ENCODE measurements at places on chromosomes 7 and 10.

- no peak for DNase-seq
Observed at GRCh38 chr10:15035385-15036301, 8.1 kb upstream of the OLAH start.

- no peak for DNase-seq
Observed at GRCh38 chr7:129728875-129729467, 117.5 kb downstream of the NRF1 start.

GRCh38 chr10:31136930-31137885, 105.5 kb upstream of the ZNF438 start:
- DNase-seq, result no peak

DNA sequence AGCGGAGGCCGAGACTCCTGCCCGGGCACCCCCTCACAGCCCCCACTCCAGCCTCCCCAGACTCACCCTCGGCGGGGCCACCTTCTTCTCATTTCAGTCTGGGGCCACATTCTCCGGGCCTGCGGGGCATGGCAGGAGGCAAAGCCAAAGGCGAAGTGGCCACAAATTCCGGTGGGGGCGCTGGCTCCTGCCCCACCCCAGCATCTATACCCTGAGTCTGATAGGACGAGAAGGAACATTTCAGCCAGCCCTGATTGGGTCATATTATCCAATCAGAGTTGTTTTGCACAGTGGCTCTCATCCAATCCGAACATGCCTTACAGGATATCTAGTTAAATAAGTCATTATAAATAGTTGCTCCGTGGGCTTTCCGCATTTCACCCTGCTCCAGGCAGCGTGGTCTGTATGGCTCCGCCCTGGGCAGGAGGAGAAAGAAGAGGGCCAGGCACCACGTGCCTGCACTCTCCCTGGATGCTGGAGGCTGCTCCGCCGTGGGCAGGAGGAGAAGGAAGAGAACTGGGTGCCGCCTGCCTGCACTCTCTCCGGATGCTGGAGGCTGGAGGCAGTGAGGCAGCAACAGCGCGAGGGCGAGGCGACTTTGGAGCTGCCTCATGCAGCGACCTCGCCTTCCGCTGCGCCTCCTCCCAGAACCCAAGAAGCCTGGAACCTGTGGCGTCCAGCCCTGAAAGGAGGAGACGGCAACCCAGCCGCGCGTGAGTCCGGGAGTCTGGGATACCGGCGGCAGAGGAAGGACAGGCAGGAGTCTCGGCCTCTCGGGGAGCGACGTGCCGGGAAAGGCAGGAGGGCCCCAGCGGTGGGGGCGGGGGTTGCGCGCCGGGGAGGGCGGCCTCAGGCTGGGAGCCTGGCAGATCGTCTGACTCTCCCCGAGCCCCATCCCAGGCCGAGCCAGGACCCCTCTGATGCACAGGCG, 162.9 kb downstream of the ZNF33B start:
- no peak for DNase-seq

DNA sequence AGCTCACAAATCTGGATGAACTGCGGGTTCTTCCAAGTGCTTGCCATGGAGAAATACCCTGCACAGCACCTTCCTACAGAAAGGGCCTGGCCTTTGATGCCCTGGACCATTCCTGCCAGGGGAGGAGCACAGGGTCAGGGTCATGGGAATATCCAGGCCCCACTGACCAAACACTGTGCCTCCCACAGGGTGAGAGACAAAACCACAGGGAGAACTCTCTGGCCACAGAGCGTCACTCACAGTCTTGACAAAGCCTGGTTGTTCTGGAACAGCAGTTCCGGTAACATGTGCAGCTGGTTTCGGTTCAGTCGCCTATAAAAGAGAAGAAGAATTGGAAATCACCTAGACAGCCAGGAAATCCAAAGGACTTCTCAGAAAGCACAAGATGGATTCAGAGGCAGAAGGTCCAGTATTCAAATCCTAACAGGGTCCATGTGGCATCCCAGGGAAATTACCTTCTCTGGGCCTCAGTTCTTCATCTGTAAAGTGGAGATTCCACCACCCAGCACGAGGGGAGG, 28.1 kb downstream of the SLIT1 start:
- DNase-seq, result no peak

- no peak for DNase-seq
Observed at GRCh38 chr7:158391141-158391540, 196.5 kb downstream of the PTPRN2 start.

DNA sequence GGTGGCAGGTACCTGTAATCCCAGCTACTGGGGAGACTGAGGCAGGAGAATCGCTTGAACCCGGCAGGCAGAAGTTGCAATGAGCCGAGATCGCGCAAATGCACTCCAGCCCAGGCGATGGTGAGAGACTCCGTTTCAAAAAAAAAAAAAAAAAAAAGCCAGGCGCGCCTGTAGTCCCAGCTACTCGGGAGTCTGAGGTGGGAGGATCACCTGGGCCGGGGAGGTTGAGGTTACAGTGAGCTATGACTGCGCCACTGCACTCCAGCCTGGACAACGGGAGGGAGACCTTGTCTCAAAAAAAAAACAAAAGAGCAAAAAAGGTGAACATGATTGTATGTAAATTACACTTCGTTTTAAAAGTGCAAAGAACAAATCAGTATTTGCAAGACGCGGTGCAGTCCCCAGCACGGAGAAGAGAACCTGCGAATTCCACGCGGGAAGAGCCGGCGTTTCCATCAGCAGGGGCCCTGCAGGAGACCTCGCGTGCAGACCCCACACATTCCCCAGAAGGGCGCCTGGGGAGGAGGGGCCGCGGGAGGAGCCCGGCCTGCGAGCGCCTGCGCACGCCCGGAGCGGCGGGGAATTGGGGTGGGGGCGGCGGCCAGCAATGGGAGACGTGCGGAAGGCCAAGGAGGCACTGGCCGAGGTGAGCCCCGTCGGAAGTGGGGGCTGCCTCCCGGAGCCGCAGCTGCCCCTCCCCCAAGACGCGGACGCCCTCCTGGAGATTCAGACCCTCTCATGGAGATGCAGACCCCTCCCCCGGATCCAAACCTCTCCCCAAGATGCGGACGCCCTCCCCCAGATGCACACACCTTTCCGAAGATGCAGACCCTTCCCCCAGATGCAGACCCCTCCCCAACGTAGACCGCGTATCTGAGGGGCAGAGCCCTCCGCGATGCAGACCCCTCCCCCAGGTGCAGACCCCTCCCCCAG, 16.7 kb upstream of the SUN1 start:
- DNase-seq, result no peak
